ENCODE measurements at places on chromosomes 6 and 20.

DNA sequence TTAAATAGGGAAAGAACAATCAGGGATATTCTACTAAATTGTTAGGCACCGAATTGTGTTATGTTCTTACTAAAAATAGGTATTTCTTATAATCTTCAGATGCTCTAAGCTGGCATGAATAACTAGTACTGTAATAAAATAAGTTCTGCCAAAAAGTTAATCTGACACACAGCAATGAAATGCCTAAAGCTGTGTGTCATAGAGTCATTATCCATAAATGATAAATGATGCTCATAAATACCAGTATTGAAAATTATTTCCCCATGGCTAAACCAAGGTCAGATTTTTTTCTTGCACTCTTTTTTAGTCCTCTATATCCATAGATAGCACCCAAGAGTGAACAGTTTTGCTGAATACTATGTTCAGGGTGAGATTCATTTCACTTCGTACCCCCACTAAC lies 11.7 kb upstream of the PRIM2 start:
- DNase-seq: no peak

- peak; percentile 84 for DNase-seq
Measured at GRCh38 chr20:62496568-62497218, 20.9 kb upstream of the GATA5 start.

DNA sequence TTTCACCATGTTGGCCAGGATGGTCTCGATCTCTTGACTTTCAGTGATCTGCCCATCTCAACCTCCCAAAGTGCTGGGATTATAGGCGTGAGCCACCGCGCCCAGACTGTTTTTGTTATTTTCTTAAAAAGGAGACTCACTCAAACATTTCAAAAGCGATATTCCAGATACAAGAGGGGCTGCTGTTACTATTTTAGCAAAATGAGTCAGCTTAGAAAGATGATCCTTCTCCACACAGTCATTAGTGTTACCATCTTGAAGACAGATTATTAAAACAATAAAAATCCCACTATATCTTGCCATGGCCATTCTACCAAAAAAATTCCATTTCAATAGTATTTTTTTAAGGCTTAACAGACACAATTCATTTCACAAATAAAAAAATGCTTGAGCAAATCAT lies 102.8 kb downstream of the PREP start:
- no peak for DNase-seq

- no peak for DNase-seq
Measured at GRCh38 chr20:17334932-17335331, 108.1 kb downstream of the PCSK2 start.

GRCh38 chr6:42451333-42452170 lies at the start of gene TRERF1:
TSS of gene TRERF1 (minus strand) at chr6:42451926. CDS start at chr6:42269590, 182,336 bp downstream.
- peak; percentile 88 for DNase-seq

Data from ecto neural progenitor cell (in vitro differentiated cells).